ENCODE measurements at places on chromosomes 16 and 17. TPM values are rescaled to one million over a fixed set of nuclear protein-coding genes. Genes with fewer than 3 reads are reported as not detected.

Gene PRSS8
- total RNA-seq: not detected

Gene G6PC1
- not detected for total RNA-seq

Gene TP53TG3
- not detected for total RNA-seq

Gene TM4SF5
- total RNA-seq: not detected

Gene UMOD
- total RNA-seq: not detected

GRCh38 chr16:50354629-50355456 lies 13.9 kb downstream of the BRD7 start:
- no peaks in the 10 kb centered on the region for H3K4me1 ChIP-seq
- H3K27ac ChIP-seq: peak overlapping the region; percentile 31
- H3K27me3 ChIP-seq: no peaks in the 10 kb centered on the region
- peaks cover 44% of the 10 kb centered on the region for H3K36me3 ChIP-seq
- peak; percentile 63 for DNase-seq

DNA sequence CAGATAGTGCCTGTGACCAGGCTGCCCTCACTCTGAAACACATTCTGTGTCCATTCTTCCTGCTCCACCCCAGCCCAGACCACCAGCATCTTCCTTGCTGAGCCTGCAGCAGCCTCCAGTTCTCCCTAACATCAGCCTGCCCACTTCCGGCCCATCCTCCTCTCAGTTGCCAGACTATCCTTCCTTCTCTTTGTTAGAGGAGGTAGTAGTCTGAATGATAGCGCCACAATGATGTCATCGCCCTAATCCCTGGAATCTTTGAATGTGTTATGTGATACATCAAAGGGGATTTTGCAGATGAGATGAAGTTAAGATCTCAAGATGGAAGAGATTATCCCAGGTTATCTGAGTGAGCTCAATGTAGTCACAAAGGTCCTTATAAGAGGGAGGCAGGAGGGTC lies 3.2 kb upstream of the ZDHHC1 start:
- DNase-seq: no peak

GRCh38 chr17:75980188-75981018 lies 1.4 kb downstream of the TEN1 start:
- peak overlapping the region; percentile 100 for H3K27ac ChIP-seq
- peak overlapping the region; percentile 89 for H3K4me3 ChIP-seq
- H3K36me3 ChIP-seq: peaks cover 7% of the 10 kb centered on the region
- no peaks in the 10 kb centered on the region for H3K27me3 ChIP-seq
- DNase-seq: no peak

DNA sequence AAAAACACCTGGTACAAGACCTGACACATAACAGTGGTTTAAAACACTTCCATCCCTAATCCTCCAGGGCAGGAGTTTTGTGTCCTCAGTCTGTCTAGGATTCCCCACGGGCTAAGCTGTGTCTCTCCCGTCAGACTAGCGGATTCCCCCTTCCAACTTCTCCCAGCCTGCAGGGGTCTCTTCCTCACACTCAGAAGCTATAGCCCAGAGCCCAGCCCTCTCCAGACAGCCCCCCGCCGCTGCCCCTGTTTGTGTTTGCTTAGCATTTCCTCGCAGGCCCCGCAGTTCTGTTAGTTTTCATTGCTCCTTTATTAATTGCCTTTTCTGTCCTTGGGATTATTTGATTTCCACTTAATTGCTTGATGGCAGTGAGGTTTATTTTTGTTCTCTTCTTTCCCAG lies 91.2 kb downstream of the TMEM132E start:
- H3K27me3 ChIP-seq: no peaks in the 10 kb centered on the region
- no peak overlapping the region for H3K27ac ChIP-seq
- DNase-seq: no peak
- H3K4me1 ChIP-seq: peaks cover 2% of the 10 kb centered on the region

DNA sequence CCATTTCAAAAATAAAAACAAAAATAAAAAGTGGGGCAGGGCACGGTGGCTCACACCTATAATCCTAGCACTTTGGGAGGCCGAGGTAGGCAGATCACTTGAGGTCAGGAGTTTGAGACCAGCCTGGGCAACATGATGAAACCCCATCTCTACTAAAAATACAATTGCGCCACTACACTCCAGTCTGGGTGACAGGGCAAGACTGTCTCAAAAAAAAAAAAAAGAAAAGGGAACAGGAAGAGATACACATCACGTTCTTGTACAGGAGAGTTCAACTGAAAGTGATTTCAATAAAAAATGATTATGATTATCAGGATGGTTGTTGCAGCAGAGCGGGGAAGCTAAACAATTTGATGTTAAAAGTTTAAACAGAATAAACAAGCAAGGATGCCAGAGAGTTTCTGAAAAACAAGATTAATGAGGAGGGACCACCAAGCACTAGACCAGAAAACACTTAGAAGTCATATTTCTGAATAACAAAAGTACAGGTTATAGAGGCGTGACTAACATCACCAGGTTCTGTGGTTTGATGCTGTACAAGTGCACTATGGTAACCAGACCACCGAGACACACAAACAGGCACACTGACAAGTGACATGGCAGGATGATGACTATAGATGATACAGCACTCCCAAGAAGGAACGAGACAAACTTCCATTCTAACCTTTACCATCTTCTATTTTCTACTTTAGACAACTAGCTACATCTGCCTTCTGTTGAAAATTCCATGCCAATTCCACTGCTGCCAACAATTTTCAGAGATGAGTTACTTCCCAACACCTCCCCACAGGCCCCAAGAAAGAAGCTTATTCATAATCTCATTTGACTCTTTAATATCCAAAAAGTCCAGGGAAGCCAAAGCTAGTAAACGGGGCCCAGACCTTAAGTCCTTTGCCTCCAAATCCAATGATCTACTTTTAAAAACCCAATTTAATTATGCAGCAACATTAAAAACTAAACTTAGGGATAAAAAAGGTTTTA lies 11.8 kb downstream of the DNAJA2 start:
- no peak overlapping the region for H3K4me3 ChIP-seq
- no peak for DNase-seq
- peaks cover 15% of the 10 kb centered on the region for H3K4me1 ChIP-seq
- no peaks in the 10 kb centered on the region for H3K27me3 ChIP-seq

GRCh38 chr16:71722801-71723536 lies 1.5 kb downstream of the PHLPP2 start:
- H3K4me3 ChIP-seq: peak overlapping the region; percentile 79
- peak overlapping the region; percentile 79 for H3K27ac ChIP-seq
- peaks cover 9% of the 10 kb centered on the region for H3K4me1 ChIP-seq

GRCh38 chr17:40463122-40463550 lies 19.9 kb downstream of the IGFBP4 start:
- no peaks in the 10 kb centered on the region for H3K27me3 ChIP-seq
- no peaks in the 10 kb centered on the region for H3K4me1 ChIP-seq
- H3K4me3 ChIP-seq: no peak overlapping the region
- H3K27ac ChIP-seq: no peak overlapping the region
- no peaks in the 10 kb centered on the region for H3K36me3 ChIP-seq

DNA sequence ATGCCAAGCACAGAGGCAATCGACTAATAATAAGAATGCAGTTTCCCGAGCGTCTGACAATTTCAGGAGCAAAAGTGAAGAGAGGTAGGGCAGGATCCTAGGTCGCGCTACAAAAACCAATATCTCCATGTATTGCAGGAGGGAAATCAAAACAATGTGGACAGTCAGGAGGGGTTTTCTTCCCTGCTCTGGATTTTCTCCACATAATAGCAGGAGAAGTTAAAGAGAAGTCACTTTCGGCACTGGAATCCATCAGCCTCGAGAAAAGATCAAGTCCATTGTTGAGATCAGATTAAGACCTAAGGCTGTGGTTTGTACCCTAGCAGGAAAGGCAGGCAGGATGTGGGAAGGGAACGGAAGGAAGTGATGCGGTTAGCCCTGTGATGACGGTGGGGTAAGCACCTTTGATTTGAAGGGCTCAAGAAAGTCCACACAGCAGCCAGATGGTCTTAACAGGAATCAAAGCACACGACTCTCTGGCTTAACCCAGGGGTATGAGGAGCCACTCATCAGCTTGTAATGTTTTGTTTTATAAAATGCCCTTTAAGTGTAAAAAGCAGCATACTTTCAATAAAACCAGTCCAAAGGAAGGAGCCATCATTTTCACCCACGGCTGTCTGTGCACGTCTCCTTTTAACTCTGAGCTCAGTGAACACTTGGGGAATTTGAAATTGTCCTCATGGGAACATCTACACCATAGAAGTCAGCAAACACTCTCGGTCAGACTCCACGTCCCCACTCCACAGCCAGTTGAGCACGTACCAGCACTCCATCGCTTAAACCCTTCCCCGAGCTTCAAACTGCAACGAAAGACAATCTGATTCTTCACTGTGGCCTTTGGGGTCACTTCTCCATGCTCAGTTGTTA lies 15.8 kb upstream of the AKTIP start:
- no peaks in the 10 kb centered on the region for H3K27me3 ChIP-seq
- peak; percentile 72 for DNase-seq
- no peaks in the 10 kb centered on the region for H3K36me3 ChIP-seq

- no peak for DNase-seq
- no peaks in the 10 kb centered on the region for H3K36me3 ChIP-seq
- H3K27ac ChIP-seq: no peak overlapping the region
Observed at GRCh38 chr17:37815536-37815935, 70.7 kb upstream of the HNF1B start.

DNA sequence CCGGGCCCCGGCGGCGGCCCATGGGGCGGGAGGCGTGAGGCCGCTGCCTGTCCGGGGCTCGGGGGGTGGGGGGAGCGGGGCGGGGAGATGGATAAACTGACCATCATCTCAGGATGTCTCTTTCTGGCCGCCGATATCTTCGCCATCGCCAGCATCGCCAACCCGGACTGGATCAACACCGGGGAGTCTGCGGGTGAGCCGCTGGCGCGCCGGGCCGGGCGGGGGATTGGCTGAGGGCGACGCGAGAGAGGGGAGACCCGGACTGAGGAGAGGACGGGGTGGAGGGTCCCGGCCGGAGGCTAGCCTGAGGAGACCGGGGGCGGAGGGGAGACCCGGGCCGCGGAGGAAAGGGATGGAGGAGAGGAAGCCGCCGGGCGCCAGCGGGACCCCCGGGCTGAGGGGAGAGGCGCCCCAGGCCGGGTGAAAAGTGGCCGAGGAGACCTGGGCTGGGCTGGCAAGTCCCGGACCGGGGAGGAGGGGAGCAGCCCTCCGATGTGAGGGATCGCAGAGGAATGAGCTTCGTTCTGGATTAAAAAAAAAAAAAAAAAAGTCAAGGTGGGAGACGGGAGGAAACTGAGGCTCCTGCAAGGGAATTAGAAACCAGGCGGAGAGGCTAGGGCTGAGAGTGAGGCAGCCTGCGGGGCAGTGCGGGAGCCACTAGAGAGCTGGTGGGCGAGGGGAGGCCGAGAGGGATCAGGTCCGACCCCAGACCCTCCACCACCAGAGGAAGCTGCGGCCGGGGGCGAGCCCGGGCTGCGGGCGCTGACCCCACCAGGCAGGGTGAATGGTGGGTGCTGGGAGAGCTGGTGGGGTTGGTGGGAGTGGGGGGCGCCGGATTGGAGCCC lies 526 bp downstream of the MOSMO start:
- H3K27me3 ChIP-seq: no peaks in the 10 kb centered on the region
- peaks cover 8% of the 10 kb centered on the region for H3K4me1 ChIP-seq
- no peaks in the 10 kb centered on the region for H3K36me3 ChIP-seq
- peak overlapping the region; percentile 73 for H3K27ac ChIP-seq
- peak; percentile 45 for DNase-seq

DNA sequence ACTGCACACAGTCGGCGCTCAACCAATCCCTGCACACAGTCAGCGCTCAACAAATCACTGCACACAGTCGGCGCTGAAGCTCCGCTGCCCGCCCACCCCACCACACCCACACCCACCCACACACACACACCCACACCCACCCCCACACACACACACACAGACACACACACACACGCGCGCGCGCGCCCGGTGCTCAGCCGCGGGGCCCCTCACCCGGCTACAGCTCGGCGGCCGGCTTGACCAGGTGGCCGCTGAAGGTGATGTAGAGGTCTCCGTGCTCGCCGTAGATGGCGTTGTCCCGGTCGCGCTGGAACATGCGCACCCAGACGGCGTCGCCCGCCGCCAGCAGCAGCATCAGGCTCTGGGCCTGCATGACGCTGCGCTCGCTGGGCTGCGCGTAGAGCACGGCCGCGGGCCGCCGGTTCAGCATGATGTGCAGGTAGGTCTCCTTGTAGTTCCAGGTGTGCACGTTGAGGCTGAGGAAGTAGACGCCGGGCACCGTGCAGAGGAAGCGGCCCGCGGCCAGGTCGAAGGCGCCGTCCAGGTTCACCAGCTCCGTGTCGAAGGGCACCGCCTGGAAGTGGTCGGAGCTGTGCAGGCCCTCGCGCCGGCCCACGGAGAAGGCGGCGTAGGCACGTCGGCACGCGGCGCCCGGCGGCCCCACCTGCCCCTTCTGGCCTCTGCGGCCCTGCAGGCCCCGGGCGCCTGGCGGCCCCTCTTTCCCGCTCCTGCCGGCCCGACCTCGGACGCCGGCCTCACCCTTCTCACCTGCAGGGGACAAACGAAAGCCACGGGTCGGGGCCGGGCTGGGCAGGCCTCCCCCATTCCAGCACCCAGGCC lies 2.5 kb downstream of the C1QTNF8 start:
- no peak overlapping the region for H3K4me3 ChIP-seq
- H3K27me3 ChIP-seq: no peaks in the 10 kb centered on the region
- no peaks in the 10 kb centered on the region for H3K4me1 ChIP-seq
- H3K27ac ChIP-seq: no peak overlapping the region
- H3K36me3 ChIP-seq: no peaks in the 10 kb centered on the region
- DNase-seq: no peak

DNA sequence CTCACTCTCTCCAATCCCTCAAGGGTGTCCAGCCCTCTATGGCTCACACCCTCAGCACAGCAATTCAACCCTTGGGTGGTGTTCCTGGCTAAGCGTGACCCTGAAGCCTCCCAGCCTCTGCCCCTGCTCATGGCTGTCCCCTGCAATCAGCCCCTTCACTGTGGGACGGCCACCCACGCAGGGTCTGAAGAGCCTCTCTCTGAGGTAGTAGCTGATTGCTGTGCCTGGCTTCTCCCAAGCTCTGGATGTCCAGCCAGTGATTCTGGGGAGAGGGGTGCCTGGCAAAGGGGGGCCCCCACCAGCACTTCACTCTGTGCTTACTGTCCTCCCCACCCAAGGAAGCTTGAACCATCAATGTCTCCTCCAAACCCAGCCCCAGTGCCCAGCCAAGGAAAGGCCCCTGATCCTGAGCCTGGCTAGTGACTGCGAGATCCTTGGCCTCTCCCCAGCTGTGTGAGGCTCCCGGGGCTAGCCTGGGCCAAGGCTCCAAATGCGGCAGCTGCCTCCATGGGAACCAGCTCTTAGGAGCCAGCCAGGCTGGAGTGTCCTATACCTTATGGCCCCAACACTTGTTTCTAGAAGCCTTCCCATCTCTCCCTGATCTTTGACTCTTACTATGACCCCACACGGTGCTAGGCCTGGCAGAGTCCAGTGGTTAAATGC lies 9.9 kb downstream of the MTSS2 start:
- no peaks in the 10 kb centered on the region for H3K4me1 ChIP-seq
- DNase-seq: no peak
- no peak overlapping the region for H3K27ac ChIP-seq
- no peaks in the 10 kb centered on the region for H3K27me3 ChIP-seq
- H3K4me3 ChIP-seq: no peak overlapping the region
- no peaks in the 10 kb centered on the region for H3K36me3 ChIP-seq

DNA sequence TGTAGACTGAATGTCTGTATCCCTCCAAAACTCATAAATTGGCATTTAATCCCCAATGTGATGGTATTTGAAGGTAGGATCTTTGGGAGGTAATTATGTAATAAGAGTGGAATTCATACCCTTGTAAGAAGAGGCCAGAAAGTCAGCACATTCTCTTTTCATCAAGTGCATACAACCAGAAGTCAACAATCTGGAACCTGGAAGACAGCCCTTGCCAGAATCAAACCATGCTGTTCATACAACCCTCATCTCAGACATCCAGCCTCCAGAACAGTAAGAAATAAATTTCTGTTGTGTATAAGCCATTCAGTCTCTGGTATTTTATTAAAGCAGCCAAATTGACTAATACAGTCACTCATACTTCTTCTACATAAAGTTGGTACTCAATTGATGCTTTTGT lies 481.0 kb upstream of the SOX9 start:
- H3K27ac ChIP-seq: no peak overlapping the region
- no peak overlapping the region for H3K4me3 ChIP-seq
- no peaks in the 10 kb centered on the region for H3K36me3 ChIP-seq
- H3K27me3 ChIP-seq: no peaks in the 10 kb centered on the region
- no peaks in the 10 kb centered on the region for H3K4me1 ChIP-seq

Measured in naive thymus-derived CD4-positive, alpha-beta T cell (primary cell).